ENCODE measurements at places on chromosomes 11 and 22.
A peak's percentile ranks its signal among the peaks of the same experiment; 100 is the strongest.

GRCh38 chr22:50670513-50670912 is 2.1 kb upstream of the SHANK3 start:
- peaks cover 4% of the 10 kb centered on the region for H3K27me3 ChIP-seq
- H3K27ac ChIP-seq: no peak overlapping the region
- no peak for DNase-seq
- no peaks in the 10 kb centered on the region for H3K4me1 ChIP-seq
- H3K36me3 ChIP-seq: no peaks in the 10 kb centered on the region

DNA sequence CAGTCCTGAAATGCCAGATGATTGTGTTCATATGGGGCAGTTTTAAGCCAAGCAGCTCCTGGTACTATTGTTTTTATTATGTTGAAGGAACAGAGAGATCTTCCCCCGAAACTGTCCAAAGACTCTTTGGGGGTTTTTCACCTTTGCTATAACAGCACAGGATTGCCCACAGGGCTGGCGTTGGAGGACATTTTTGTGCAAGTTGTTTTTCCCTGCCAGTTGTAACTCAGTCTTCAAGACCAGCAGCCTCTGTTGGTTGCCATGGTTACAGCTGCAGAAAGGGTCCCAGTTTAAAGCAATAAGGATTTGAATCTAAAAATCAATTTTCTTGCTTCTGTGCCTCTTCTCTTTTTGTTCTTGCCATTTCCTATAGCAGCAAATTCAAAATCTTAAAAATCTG is 45.4 kb upstream of the YWHAH start:
- H3K27ac ChIP-seq: no peak overlapping the region
- DNase-seq: no peak
- no peaks in the 10 kb centered on the region for H3K27me3 ChIP-seq
- H3K4me3 ChIP-seq: no peak overlapping the region
- H3K36me3 ChIP-seq: peaks cover 10% of the 10 kb centered on the region

DNA sequence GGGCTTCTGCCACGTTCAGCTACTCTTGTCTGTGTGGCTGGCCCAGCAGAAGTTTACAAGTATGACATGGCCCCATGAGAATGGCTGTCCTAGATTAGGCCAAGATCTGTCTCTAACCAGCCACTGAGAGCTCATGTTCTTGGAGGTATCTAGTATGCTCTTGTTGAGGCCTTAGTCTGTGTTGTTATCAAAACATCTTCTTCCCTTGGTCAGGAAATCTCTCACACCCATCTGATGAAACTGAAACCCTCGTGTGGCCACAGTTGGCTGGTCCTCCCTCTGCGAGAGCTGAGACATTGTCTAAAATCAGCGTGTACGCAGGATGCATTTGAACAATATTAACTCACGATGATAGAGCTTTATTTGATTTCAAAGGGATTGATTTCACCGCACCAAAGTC is 109.0 kb upstream of the NNMT start:
- H3K4me3 ChIP-seq: no peak overlapping the region
- H3K4me1 ChIP-seq: no peaks in the 10 kb centered on the region
- no peaks in the 10 kb centered on the region for H3K27me3 ChIP-seq
- peaks cover 7% of the 10 kb centered on the region for H3K36me3 ChIP-seq
- H3K27ac ChIP-seq: no peak overlapping the region
- DNase-seq: no peak

- no peak for DNase-seq
- H3K27ac ChIP-seq: no peak overlapping the region
- H3K27me3 ChIP-seq: peaks cover 24% of the 10 kb centered on the region
- no peaks in the 10 kb centered on the region for H3K4me1 ChIP-seq
Measured at GRCh38 chr22:45039133-45039532, 29.3 kb upstream of the PHF21B start.

DNA sequence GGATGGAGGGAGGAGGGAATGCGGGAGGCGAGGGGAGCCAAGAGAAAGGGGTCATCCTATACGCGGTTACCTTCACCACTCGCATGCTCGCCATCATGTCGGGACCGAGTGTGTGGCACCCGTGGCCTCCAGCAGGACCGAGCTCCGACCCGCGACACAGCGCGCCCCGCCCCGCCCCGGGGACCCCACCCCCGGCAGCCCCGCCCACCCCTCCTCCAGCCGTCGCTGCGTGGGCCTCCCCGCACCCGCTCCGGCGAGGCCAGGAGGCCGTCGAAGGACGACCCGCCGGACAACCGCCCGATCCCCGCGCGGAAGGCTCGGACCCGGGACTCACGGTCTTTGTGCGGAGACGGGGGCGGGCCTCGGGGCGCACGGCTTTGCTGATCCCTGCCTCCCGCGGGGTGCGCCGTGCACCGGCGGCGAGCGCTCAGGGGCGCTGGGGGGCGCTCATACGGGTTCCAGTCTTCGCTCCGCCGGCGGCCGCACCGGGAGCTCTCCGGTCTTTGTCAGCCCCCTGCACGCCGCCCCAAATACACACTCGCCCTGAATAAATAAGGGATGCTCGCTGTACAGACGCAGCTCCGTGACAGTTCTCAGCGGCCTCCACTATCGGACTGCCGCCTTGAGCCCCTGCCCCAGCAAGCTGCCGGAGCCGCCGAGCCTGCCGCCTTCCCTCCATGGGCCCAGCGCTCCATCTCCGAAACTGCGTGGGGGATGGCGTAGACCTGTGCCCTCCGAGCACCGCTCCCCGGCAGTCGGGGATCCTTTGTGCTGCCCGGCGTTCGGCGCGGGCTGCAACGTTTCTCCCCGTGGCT is at the start of gene UBE2L6:
TSS of gene UBE2L6 (minus strand) at position 158 of the 815 bp plus-strand sequence. CDS start at position 97, 61 bp downstream.
- H3K27me3 ChIP-seq: no peaks in the 10 kb centered on the region
- peak within 1 kb of the TSS; percentile 31 for H3K27ac ChIP-seq
- H3K4me3 ChIP-seq: peak within 1 kb of the TSS; percentile 50
- no peak for DNase-seq

DNA sequence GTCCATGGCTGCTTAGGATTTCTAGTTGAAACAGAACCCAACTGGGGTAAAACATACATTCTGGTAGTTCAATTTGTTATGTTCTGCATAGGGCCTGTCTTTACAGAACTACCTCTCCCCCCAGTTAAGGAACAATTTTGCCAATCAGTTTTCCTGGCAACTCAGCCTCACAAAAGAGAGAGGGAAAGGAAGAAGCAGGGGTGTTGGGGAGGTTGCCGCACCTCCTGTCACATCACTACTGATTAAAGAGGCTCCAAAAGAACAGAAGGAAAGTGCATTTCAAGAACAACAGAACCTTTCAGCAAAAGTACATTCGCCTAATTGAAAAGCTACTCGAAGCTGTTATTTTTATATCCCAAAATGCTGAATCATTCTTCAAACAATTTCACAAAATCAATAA is 217.6 kb downstream of the CADM1 start:
- H3K27me3 ChIP-seq: no peaks in the 10 kb centered on the region
- H3K36me3 ChIP-seq: no peaks in the 10 kb centered on the region
- no peaks in the 10 kb centered on the region for H3K4me1 ChIP-seq
- DNase-seq: no peak
- H3K27ac ChIP-seq: no peak overlapping the region

GRCh38 chr11:13965337-13965736 is 2.8 kb downstream of the SPON1 start:
- no peaks in the 10 kb centered on the region for H3K4me1 ChIP-seq
- no peak overlapping the region for H3K27ac ChIP-seq
- no peak for DNase-seq

DNA sequence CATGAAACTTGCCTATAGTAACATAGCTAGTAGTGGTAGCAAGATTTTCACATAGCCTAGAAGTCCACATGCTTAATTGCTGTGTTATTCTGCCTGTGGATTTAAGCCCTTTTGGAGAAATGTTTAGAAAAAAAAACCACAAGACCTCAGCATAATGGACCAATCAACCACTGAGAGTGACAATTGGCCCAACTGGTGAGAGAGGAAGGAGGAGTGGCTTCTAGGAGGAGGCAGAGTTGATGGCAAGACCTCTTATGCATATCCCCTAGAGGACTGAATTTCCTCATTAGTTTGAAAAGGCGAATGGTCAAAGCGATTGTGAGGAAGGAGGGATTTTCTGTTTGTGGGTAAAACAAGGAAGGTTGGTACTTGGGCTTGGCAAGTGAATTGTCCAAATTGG is 30.6 kb downstream of the NNMT start:
- no peak for DNase-seq
- no peak overlapping the region for H3K27ac ChIP-seq
- no peaks in the 10 kb centered on the region for H3K4me1 ChIP-seq

DNA sequence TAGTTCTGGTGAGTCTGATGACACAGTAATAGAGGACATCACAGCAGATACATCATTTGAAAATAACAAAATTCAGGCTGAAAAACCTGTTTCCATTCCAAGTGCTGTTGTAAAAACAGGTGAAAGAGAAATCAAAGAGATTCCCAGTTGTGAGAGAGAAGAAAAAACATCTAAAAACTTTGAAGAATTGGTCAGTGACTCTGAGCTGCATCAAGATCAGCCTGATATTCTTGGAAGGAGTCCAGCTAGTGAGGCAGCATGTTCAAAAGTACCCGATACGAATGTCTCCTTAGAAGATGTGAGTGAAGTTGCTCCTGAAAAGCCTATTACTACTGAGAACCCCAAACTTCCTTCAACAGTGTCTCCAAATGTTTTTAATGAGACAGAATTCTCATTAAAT is 38.7 kb downstream of the RTN3 start:
- H3K4me1 ChIP-seq: no peaks in the 10 kb centered on the region

- no peak overlapping the region for H3K27ac ChIP-seq
- no peaks in the 10 kb centered on the region for H3K4me1 ChIP-seq
- no peak overlapping the region for H3K4me3 ChIP-seq
- DNase-seq: no peak
Measured at GRCh38 chr22:38082986-38083710, 836 bp downstream of the SLC16A8 start.

DNA sequence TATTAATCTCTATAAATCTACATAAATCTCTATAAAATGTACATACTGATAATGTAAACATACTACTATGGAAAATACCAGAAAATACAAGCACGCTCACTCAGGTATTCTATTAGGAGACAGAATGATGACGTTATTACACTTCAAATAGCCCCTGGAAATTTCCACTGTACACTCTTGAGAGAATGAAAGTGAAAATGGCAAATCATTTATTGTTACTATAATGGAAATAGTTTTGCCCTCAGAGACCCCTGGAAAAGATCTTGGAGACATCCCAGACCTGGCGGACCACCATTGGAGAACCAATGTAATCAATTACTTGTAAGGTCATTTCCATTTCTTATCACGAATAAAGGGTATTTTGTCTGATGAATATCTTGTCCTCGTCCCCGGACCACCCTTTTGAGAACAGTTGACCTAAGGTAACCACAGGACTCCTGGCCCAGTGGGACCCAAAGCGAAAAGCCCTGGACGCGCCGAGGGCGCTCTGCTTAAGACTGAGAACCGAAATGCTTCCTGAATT is 509 bp upstream of the PRRG4 start:
- no peaks in the 10 kb centered on the region for H3K27me3 ChIP-seq
- no peak for DNase-seq
- peak overlapping the region; percentile 29 for H3K27ac ChIP-seq
- no peaks in the 10 kb centered on the region for H3K4me1 ChIP-seq
- H3K36me3 ChIP-seq: peaks cover 3% of the 10 kb centered on the region

GRCh38 chr11:105548359-105548758 is 61.5 kb upstream of the GRIA4 start:
- DNase-seq: no peak
- no peak overlapping the region for H3K27ac ChIP-seq
- no peaks in the 10 kb centered on the region for H3K36me3 ChIP-seq
- no peaks in the 10 kb centered on the region for H3K4me1 ChIP-seq
- no peaks in the 10 kb centered on the region for H3K27me3 ChIP-seq

- no peaks in the 10 kb centered on the region for H3K27me3 ChIP-seq
- DNase-seq: no peak
- no peaks in the 10 kb centered on the region for H3K36me3 ChIP-seq
- H3K4me1 ChIP-seq: no peaks in the 10 kb centered on the region
- H3K27ac ChIP-seq: no peak overlapping the region
- H3K4me3 ChIP-seq: no peak overlapping the region
Measured at GRCh38 chr11:90349731-90350130, 126.9 kb upstream of the CHORDC1 start.

DNA sequence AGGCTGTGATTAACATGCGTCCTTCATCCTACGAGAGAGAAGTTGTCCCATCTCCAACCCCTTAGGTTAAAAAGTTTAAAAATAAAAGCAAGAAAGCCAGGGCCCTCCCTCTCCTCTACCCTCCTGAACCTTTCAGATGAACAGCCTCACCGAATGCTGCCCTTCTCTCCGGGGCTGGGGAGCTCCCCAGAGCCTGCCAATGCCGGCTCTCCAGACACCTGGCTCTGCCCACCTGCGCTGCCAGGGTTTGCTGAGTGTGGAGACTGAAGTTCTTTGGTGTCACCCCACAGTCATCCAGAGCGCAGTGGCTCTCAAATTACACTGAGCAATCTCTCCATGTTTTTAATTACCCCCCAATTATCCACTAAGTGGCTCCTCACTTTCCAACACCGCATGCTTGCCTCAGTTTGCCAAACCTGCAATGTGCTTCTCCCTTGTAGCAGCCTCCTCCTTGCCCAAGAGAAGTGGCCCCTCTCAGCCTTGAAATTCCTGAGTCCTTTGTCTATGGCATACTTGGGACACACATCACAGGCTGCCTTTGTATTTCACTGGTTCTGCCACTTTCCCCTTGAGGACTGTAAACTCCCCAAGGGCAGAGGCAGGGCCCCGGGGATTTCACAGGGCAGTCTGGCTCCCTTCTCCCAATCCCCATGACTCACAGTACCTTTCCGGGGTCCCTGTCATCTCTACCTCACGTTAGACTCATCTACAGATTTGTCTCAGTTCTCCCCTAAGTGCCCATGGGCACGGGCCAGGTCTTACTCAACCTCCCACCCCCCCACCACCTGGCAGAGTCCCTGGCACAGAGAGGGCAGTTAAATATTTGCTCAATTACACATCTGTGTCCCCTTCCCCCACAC is 2.0 kb downstream of the MYH9 start:
- H3K27ac ChIP-seq: peak overlapping the region; percentile 96
- H3K4me1 ChIP-seq: peaks cover 46% of the 10 kb centered on the region
- peaks cover 65% of the 10 kb centered on the region for H3K36me3 ChIP-seq
- DNase-seq: peak; percentile 88
- H3K27me3 ChIP-seq: no peaks in the 10 kb centered on the region
- peak overlapping the region; percentile 83 for H3K4me3 ChIP-seq

DNA sequence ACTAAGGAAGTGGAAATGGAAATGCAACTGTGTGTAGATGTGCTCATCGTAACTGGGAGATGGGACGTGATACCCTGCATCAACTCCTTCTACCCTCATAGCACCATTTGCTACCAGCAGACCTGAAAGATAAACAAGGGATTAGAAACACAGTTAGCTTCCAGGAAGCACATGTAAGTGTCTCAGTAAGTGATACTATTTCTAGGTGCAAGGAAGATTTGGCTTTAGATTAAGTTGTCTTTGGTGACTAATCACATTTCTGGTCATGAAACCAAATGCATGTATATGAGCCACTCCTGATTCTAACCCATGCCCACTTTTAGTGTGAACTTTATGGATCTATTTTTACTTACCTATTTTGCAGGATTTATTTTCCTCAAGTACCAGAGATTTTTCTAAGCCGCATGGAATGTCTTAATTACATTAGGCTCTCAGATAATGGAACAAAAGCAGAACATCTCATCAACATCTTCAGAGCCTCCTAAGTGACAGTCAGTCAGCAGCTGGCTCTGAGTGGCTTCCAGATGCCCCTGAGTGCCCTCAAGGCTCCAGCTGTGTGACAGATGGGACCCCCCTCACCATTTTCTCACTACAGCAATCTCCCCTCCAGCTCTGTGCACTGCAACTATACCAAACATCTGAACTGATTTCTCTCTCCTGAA is 21.2 kb downstream of the SLC5A12 start:
- no peak overlapping the region for H3K4me3 ChIP-seq
- H3K27ac ChIP-seq: no peak overlapping the region
- no peaks in the 10 kb centered on the region for H3K27me3 ChIP-seq
- no peaks in the 10 kb centered on the region for H3K4me1 ChIP-seq
